Sigmoid colon (tissue), 7 donors: ENCODE measurements at places on chromosomes 1 and 21.

GRCh38 chr1:236733653-236734052 lies 47.4 kb downstream of the ACTN2 start:
- no peak for DNase-seq

GRCh38 chr21:46094401-46095082 lies 3.4 kb upstream of the COL6A2 start:
- no peak for DNase-seq

GRCh38 chr1:238537641-238538040 lies 646.9 kb upstream of the ZP4 start:
- no peak for DNase-seq

- no peak for DNase-seq
These were observed 60.2 kb downstream of the TRABD2B start for GRCh38 chr1:47936916-47937551.

DNA sequence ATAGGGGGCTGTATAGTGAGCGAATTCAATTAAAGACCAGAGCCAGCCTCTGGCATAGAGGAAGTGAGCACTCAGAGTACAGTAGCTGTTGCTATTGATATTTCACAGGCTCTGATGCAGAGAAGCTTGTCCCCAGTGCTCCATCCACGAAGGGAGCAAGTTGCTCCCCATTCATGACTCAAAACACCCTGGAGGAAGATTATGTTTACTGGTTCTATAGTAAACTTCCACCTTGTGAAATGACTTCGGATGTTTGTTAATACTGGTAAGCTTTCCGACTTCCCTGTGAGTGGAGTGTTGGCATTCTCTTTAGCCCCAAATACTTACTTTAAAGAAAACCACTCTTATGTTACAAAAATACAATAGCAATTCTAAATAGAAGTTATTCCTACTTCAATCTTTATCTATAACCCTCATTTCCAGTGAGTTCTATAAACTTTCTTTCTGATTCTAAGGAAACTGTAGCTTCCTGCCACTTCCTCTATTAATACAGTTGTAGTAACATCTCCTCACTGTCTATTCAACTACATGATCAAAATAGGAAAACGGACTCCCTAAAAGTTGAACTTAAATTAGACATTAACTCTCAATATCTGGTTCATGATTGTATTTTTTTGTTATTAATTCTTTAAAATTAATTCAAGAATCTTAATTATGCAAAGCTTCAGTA lies 46.4 kb downstream of the ZNF281 start:
- no peak for DNase-seq

- no peak for DNase-seq
These were observed 135.7 kb upstream of the RUNX3 start for GRCh38 chr1:25065795-25066238.

DNA sequence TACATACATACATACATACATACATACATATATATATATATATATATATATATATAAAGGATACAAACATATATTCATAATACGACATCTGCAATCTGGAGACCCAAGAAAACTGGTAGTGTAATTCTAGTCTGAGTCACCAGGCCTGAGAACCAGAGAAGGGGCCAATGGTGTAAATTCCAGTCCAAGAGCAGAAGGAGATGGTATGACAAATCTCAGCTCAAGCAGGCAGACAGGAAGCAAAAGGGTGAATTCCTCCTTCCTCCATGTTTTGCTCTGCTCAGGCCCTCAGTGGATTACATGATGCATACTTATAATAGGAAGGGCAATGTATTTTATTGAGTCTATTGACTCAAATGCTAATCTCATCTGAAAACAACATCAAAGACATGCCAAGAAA lies 1060.4 kb upstream of the TMPRSS15 start:
- no peak for DNase-seq

GRCh38 chr1:94790246-94790645 lies 29.9 kb upstream of the SLC44A3 start:
- no peak for DNase-seq

DNA sequence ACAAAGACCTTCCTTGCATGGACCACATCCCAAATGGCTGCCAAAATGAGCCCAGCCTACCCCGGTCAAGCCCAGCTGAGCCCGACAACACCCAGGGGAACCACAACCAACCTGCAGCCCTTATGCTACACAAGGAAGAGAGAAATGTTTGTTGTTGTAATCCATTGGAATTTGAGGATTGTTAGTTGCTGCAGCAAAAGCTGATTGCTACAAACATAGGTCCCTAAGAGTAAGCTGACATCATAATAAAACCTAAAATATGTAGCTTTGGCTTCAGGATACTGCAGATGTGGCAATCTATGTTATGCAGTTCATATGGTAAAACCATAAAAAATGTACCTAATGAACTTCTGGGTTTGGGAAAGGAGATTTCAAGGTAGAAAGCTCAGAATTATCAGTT lies 65.5 kb upstream of the DNAH14 start:
- no peak for DNase-seq

GRCh38 chr1:12516741-12517140 lies 101.3 kb downstream of the DHRS3 start:
- DNase-seq = peak; percentile 15

DNA sequence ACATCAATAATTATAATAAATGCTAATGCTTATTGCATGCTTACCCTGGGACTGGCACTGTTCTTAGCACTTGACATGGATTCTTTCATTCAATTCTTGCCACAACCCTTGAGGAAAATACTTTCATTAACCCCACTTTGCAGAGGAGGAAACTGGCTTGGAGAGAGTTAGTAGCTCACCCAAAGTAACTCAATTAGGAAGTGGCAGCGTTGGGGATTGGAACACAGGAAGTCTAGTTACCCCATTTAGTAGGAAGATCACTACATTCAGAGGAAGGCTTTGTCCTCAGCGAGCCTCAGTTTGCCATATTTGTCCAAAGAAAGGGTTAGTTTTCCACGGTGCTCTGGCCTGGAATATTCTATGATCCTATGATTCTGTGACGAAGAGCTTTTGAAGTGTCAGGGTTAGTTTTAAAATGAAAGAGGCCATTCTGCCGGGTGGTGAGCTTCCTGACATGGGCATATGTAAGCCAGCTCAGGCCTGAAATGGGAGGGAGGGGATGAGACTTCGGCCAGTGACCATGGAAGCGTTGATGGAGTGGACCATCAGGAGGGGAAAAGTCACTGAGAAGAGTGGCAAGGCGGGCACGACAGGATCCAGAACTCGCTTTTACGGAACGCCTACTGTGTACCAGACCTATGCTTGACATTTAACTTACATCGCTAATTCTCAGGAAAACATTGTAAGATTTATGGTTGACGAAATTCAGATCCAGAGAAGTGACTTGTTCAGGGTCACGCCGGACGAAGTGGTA lies 28.2 kb upstream of the EPB41 start:
- no peak for DNase-seq

DNA sequence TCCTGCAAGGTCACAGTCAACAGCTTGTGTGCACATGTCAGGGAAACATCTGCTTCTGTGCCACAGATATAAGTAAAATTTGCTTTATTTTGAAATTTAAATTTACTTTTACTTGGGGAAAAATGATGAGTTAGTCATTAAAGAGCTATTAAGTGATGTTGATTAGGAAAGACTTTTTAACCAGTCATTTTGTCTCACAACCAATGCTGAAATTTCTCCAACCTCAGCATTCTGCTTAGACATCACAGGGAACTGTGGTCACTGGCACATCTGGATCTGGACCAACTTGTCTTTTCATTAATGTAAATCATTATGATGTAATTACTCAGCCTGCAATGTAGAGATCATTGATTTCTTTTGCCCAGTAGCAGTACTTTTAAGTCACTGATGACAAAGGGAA lies 301.0 kb downstream of the TTLL7 start:
- no peak for DNase-seq

- DNase-seq = no peak
These were observed 253.1 kb upstream of the ADGRL4 start for GRCh38 chr1:79259390-79260336.

DNA sequence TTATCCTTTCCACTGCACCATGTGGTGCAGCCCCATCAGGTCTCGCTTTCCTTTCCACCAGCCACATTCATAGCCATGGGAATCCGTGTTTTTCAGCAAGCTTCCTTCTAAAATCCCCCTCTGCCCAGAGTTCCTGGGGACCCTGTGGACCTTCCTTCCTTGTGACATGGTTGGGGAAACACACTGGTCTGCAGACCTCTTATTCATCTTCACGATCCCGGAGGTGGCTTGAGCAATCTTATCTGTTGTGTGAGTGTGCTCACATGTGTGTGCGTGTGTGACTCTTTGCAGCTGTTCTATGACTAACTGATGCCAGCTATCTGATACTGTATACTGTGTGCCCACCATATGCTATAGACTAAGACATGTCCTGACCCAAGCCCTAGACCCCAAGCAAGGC lies 15.6 kb upstream of the IL10 start:
- DNase-seq = no peak

- DNase-seq = no peak
These were observed 261.5 kb downstream of the GPATCH2 start for GRCh38 chr1:217369271-217369981.

GRCh38 chr1:225944387-225944786 lies 3.4 kb upstream of the LEFTY2 start:
- DNase-seq = no peak

- DNase-seq = no peak
These were observed 16.8 kb upstream of the INTS3 start for GRCh38 chr1:153711026-153711425.

- no peak for DNase-seq
These were observed 6.7 kb downstream of the C1orf115 start for GRCh38 chr1:220696863-220697231.

GRCh38 chr1:110582378-110582777 lies 23.8 kb downstream of the KCNA2 start:
- DNase-seq = no peak

- DNase-seq = peak; percentile 52
These were observed 20.4 kb downstream of the SLC25A33 start for GRCh38 chr1:9559673-9560072.

DNA sequence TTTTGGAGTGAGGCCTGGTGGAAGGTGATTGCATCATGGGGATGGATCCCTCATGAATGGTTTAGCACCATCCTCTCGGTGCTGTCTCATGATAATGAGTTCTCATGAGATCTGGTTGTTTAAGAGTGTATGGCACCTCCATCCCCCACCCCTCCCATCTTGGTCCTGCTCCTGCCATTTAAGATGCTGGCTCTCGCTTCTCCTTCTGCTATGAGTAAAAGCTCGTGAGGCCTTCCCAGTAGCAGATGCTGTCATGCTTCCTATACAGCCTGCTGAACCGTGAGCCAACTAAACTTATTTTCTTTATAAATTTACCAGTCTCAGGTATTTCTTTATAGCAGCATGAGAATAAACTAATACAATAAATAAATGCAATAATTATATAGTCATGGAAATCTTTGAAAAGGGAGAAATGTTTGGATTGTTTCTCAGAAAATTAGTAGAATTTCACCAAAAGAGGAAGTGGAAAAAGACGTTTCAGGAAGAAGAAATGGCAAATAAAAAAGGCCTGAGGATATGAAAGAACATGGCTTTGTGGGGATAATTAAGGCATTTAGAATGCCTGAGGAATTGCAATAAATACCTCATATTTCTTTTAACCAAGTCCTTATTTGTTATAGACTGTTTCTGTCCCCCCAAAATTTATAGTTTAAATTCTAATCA lies 451.2 kb upstream of the ADGRL4 start:
- no peak for DNase-seq

GRCh38 chr1:41800311-41800829 lies 118.4 kb downstream of the HIVEP3 start:
- no peak for DNase-seq

GRCh38 chr1:117656202-117656641 lies 50.4 kb downstream of the TENT5C start:
- no peak for DNase-seq

GRCh38 chr1:214332946-214333798 lies 52.2 kb downstream of the SMYD2 start:
- peak; percentile 71 for DNase-seq

DNA sequence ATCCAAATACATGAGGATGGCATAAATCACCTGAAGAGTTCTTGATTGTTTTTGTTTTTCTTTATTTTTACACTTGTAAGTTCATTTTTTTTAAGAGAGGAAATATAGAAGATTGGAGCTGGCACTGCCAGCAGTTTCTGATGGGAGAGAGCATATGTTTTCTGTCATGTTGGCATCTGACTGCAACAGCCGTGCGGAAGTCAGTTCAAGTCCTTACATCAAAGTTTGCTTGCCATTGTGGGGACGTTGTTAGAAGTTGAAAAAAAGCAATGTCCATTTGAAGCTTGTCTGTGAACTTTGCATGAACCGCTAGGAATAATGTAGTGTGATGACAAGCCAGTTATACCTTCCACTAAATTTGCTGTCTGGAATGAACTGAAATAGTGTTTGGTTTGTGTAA lies 126.5 kb upstream of the USH2A start:
- no peak for DNase-seq

GRCh38 chr1:14514739-14515138 lies 83.7 kb upstream of the KAZN start:
- DNase-seq = no peak

- DNase-seq = no peak
These were observed 160.0 kb downstream of the PRDM2 start for GRCh38 chr1:13860031-13860430.

GRCh38 chr1:151801846-151802245 lies 3.4 kb downstream of the LINGO4 start:
- DNase-seq = peak; percentile 54

- no peak for DNase-seq
These were observed 125.3 kb downstream of the SYT2 start for GRCh38 chr1:202584707-202585589.

GRCh38 chr1:151486557-151486956 lies 24.6 kb upstream of the CGN start:
- DNase-seq = no peak

DNA sequence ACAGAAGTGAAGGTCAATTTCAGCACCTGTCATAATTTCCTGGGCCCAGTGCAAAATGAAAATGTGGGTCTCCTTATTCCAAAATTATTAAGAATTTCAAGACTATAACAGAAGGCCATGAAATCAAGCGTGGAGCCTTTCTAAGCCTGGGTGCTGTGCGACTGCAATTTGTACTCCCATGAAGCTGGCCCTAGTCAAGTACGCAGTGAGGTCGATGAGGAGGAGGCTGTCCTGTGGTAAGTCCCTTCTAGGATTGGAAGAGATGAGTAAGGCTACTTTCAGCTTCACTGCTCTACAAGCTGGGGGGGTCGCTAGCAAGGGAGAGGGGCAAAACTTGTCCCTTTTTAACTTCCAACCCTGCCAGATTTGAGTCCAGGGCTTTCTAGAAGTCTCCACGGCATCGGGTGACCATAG lies 410 bp upstream of the NUDC start:
- DNase-seq = no peak

DNA sequence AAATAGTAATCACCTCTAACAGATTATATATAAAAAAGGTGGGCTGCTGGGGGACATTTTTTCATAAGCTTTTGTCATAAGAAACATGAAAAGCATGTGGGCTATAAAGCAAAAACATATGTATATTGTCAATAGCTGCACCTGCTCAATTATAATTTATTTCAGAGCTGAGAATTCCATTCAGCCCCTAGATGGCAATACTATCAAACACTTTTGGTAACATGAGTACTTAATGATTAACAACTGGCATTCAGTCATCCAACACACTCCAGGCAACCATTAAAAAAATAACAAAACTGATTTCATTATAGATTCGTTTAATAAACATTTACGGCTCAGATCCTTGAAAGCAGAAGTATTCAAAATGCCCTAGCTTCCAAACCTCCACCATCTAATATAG lies 115.1 kb downstream of the KCTD3 start:
- DNase-seq = no peak

- DNase-seq = peak; percentile 78
These were observed 154.8 kb downstream of the C1orf21 start for GRCh38 chr1:184541537-184542152.

- DNase-seq = peak; percentile 50
These were observed 8.3 kb downstream of the ACTRT2 start for GRCh38 chr1:3029481-3029961.

- DNase-seq = no peak
These were observed 8.5 kb upstream of the B4GALT3 start for GRCh38 chr1:161185732-161186311.
